Activated T-helper 1 cell treated with Interleukin-2 at 50 U/mL for 16 hours (primary cell): ENCODE measurements at places on chromosomes 1 and 21.

GRCh38 chr1:89516055-89516454, 8.6 kb upstream of the LRRC8B start:
- no peak for DNase-seq

GRCh38 chr21:40768056-40768455, 78.9 kb downstream of the DSCAM start:
- no peak for DNase-seq

- no peak for DNase-seq
Measured at GRCh38 chr1:42155362-42155761, 2.2 kb downstream of the GUCA2B start.

DNA sequence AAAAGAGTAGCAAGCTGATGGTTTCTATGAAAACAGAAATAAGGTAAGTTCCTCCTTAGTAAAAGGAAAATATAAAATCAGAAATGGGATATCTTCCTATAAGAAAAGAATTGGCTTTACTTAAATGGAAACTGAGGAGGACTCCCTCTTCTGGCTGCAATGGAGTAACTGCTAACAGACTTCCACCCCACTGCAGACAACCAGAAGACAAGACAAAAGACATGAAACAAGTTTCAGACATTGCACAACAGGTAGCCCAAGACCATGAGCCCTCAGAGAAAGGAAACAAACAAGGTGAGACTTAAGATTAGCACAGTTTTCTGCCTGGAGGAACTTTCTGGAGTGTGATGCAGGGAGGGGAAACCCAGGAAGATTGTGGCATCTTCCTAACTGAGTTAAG, 17.0 kb upstream of the OLFML2B start:
- no peak for DNase-seq
